ENCODE measurements at places on chromosomes 4 and X.

- DNase-seq: no peak
Measured at GRCh38 chr4:26863512-26863911, 2.9 kb downstream of the STIM2 start.

- no peak for DNase-seq
Measured at GRCh38 chrX:105495376-105495775, 274.9 kb upstream of the TEX13A start.

DNA sequence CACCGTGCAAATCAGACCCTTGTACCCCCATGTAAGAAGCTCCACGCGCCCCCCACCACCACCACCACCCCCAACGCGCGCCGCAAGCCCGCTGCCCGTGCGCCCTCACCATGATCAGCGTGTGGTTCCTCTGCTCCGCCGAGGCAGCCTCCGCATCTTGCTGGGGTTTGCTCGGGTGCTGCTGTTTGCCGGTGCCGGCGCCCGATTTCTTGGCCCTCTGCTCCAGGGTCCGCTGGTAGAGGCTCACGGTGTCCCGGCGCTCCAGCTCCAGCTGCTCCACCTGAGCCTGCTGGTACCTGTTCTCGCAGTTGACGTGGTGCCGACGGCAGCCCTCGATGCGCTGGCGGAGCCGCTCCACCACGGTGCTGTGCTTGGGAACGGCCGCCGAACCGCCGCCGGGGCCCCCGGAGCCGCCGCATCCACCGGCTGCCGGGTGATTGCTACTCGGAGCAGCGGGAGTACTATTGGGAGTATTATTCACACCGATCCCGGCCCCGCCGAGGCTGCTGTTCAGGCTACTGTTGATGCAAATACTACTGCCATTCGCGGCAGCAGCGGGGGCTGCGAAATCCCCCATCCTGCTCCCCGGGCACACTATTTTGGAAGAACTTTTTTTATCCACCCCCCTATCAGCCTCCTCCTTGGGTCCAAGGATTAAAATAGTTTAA lies 1.1 kb downstream of the MAML3 start:
- DNase-seq: peak; percentile 84

DNA sequence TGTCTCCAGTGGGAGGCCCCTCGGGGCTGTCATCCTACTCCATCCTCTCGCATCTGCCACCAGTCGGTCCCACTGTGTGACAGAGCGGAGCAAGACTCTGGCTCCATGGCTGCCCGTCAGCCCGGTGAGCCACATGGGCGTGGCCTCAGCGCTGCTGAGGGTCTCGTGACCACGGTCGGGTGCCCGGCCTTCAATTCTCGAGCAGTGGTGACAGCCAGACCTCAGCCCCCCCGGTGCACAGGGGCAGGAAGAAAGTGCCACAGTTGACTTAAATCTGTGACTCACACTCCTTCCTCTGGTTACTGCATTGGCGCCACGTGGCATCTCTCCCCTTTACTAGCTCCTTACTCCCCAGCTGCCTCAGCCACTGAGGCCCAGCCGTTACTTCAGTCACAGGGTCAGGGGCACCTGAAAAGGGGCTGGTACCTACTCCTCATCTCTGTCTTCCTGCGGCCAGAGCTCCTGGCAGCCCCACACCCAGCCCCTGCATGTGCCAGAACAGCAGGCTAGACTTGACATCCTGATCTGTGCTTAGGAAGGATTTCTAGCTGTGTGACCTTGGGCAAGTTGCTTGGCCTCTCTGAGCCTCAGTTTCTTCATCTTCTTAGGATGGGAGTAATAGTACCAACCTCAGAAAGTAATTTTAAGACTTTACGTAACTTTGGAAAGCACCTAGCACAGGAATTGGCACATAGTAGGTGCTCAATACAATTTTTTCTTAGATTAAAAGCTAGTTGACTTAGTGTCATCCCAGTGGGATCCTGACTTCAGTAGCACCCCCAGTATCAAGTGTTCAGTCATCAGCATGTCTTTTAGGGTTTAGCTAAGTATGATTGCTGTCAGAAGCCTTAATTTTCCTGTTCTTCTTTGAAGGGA lies 66.1 kb downstream of the TNIP2 start:
- DNase-seq: peak; percentile 68

DNA sequence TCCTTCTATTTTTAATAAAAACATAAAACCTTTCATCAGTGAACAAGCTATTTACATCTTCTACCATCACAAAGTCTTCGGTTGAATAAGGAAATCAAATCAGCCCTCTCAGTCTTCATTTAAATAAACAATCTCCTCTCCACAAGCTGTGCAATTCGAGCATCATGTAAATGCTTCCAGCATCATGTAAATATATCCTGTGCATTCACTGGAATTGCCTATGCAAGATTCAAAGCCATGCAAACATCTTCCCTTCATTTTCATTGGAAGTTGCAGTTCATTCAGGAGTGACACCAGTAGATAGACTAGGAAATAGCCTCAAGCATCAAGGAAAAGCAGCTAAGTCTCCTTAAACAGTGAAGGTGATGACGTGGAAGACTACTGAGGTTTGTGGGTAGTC lies 77.7 kb upstream of the PCDH19 start:
- no peak for DNase-seq

DNA sequence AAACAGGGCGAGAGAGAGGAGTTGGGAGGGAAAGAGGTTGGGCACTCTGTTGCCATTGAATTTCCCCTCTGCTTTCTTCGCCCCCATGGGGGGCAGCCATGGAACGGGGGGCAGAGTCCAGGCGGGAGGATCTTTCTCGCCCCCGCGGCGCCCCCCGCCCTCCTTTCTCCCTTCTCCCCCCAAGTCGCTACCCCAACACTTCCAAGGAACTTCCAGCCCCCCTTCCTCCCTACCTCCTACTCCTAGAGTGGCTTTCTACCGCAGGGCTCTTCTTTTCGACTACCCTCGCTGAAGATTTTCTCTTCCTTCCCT lies 594 bp upstream of the STAG2 start:
- DNase-seq: no peak

- no peak for DNase-seq
Measured at GRCh38 chr4:5220028-5220427, 168.7 kb downstream of the STK32B start.

DNA sequence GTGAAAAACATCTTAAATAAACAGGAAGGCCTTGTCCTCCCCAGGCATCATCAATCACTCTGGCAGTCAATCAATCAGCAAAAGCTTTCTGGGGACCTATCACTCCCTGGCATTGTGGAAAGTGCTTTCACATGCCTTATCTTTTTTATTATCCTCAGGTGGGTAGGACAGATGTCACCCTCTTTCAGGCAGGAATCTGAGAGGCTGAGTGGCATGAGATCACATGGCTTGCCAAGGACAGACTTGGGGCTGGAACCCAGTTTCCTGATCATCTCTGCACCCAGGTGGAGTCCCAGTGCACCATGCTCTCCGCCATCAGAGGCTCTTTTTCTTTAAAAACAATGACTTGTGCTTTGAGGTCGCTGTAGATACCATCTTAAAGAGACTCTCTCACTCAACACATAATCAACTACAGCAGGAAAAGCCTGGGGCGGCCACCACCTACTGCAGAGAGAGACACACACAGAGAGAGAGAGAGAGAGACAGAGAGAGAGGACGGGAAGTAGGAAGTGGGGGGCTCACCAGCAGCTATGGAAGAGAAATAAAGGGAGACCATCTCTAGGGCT lies 282.7 kb downstream of the PTTG2 start:
- DNase-seq: no peak

DNA sequence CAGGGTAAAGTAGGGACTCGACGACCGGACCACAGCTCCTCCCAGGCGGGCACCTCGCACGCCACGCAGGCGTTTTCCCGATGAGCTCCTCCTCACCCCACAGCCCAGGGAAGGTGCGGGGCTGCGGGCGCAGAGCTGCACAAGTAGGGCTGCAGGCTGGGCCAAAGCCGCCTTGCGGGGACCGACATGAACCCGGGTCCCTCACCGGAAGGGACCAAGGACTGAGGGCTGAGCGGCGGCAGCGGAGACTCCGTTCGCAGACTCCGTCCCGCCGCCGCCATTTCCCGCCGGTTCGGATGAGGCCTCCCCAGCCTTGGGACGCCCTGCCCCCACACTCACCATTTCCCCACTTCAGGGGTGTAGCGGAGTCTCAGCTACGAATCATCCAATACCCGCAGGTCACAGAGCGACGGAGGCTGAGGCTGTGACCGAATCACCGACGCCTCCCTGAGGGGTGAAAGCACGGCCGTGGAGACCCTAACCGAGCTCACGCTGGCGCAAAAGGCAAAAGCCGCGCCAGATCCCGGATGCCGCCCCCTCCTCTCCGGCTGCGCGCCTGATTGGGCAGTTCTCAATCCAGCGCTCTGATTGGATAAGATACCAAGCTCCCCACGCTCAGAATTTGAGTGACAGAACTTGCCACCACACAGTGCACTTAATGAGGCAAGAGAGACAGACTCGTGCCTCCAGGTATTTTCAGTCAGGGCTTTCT lies at the start of gene ZNF732:
ZNF732 (minus strand) TSS at position 506 of the 712 bp plus-strand sequence; CDS start at position 342, 164 bp downstream.
- no peak for DNase-seq

DNA sequence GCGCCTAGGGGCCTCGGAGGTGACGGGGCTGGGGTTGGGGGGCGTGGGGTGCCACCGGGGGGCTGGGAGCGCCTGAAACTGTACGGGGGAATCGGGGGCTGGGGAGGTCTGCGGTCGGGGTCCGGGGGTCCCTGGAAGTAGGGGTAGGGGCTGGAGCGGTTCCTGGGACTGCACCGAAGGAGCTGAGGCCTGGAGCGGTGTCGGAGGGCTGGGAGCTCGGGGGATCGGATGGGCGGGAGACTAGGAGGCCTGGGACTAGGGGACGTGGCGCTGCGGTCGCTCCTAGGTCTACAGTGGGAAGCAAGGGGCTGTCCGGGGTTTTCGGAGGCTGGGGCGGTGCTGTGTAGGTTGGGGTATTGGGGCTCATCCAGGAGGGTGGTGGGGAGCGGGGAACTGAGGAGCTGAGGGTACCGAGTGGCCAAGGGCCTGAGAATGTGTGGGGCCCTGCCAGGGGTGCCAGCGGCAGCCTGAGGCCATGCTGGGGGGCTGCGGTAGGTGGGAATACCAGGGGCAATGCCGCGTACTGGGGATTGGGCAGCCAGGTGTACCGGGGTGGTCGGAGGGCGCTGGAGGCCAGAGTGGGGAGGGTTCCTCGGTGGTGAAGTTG lies 562 bp downstream of the AKAP17A start:
- no peak for DNase-seq

- DNase-seq: peak; percentile 16
Measured at GRCh38 chrX:107571296-107571998, 56.9 kb upstream of the PRPS1 start.

- DNase-seq: no peak
Measured at GRCh38 chr4:150215601-150216000, 137.4 kb downstream of the DCLK2 start.

GRCh38 chr4:139403462-139403861 lies 50.5 kb upstream of the RAB33B start:
- no peak for DNase-seq

DNA sequence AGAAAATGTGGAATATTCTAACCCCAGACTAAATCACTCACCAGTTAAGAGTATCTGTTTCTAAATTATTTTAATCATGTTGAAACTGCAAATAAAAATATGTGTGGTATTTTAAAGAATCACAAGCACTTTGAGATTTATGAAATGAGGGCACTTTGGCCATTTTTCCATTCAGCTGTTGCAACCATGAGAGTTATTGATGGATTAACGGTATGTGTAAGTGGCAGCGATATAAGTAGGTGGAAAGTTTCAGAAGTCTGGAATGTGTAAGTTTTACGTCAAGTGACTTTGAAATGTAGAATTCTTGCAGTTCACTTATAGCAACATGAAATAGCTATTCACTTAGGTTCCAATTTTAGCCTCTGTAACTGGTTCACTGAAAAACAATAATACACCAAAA lies 905.1 kb upstream of the SLIT2 start:
- no peak for DNase-seq

- DNase-seq: no peak
Measured at GRCh38 chrX:148498067-148498466, 2.4 kb upstream of the AFF2 start.

GRCh38 chrX:148443216-148443615 lies 57.2 kb upstream of the AFF2 start:
- no peak for DNase-seq

DNA sequence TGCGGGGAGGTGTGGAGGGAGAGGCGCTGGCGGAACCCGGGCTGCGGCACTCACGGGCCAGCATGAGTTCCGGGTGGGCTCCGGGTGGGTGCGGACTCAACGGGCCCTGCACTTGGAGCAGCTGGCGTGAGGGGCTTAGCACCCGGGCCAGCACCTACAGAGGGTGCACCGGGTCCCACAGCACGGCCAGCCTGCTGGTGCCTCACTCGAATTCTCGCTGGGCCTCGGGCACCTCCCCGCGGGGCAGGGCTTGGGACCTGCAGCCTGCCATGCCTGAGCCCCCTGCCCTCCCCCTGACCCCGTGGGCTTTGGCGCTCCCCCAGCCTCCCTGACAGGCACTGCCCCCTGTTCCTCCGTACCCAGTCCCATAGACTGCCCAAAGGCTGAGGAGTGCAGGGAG lies 10.8 kb upstream of the CAMK2D start:
- DNase-seq: no peak

GRCh38 chr4:107815158-107815557 lies 9.6 kb upstream of the SGMS2 start:
- no peak for DNase-seq

DNA sequence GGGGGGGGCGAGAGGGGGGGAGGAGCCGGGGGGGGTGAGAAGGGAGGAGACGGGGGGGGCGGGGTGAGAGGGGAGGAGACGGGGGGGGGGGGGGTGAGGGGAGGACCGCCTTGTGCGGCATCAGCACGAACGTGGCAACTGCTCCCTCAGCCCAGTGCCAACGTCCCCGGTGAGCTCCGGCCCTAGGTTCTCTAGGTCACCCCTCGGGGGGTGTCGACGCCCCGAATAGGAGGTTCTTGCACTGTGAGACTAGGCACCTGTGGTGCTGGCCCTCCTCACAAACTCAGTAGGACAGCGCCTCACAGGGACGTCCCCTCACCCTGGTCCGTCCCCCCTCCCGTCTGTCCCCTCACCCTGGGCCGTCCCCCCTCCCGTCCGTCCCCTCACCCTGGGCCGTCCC lies 21.5 kb upstream of the GTPBP6 start:
- DNase-seq: no peak

- no peak for DNase-seq
Measured at GRCh38 chr4:73066445-73066844, 3.1 kb downstream of the COX18 start.

GRCh38 chr4:16858275-16858752 lies 40.1 kb downstream of the LDB2 start:
- DNase-seq: no peak

GRCh38 chrX:41389311-41389888 lies 55.4 kb downstream of the DDX3X start:
- no peak for DNase-seq

Data from ascending aorta (tissue), 2 donors.